ENCODE measurements at places on chromosomes 16 and 17. TPM values are rescaled to one million over a fixed set of nuclear protein-coding genes. Genes with fewer than 3 reads are reported as not detected.

DNA sequence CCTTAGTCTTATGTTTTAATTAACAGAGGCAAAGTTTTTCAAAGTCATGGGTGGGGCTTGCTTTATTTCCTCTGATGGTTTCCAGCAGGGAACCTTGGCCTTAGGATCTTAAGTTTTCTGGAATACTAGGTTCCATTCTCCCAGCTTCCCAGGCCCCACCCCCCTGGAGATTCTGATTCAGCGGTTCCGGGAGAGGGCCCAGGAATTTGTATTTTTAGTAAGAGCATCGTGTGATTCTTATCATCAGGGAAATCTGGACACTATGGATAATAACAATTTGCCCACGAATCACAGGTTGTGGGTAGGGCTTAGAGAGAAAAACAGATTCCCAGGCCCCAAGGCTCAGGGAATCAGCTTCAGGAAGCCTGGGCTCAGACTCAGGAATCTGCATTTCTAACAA, 263.6 kb downstream of the NTN1 start:
- H3K4me1 ChIP-seq = no peaks in the 10 kb centered on the region
- H3K36me3 ChIP-seq = no peaks in the 10 kb centered on the region
- H3K4me3 ChIP-seq = no peak overlapping the region

DNA sequence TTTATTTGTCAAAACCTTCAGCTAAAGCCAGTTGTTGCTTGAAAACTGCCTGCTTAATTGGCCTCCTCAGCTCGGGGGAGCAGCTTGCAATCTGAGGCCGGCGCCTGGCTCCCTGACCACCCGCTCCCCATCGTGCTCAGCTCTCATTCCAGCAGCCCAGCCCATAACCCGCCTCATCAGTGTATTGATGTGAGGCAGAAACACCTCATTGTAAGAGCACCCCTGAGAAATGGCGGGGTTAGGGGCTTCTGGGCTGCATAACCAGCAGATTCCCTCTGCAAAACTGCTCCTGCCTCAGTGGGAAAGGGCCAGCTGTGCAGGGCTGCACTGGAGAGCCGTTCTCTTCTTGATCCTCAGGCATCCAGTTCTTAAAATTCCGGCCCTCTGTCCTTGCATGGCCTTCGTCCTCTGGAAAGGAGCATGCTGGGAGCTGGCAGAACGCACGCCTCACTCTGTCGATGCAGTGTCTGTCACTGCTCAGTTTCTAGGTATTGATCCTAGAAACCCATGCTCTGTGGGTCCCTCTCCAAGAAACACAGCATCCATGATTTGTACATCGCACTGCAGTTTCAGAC, 113.8 kb upstream of the CHMP6 start:
- no peak overlapping the region for H3K27ac ChIP-seq
- no peaks in the 10 kb centered on the region for H3K4me1 ChIP-seq
- no peak overlapping the region for H3K4me3 ChIP-seq
- peak; percentile 51 for DNase-seq

DNA sequence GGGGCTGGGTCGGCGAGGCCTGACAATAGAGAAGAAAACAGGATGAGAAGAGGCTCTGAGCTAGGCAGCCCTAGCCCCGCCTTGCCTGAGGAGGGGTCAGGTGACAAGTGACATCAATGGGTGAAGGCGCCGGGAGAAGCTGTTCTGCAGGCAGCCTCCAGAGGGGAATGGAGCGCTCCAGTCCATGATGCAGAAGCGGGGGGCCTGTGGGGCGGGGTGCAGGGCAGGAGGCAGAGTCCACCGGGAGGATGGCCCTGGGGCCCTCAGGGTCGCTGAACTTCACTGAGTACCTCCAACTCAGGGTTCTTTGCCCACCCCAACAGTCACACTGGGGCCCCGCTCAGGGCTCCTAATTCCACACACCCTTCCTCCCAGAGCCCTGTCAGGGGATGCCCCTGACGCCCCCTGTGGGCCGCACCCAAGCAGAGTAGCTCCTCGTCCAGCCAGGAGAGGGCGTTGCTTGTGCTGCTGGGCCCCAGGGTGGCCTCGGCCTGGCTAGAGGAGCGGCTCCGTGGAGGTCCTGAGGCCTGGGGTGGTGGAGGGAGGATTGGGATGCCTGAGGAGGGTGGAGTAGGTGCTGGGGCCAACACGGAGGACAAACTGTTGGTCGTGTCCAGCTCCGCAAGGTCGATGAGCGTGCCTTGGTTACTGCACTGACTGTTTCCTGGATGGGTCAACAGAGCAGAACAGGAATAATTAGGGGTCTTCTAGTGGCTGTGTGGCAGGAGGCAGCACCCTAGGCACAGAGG, 20.8 kb downstream of the GGA3 start:
- no peaks in the 10 kb centered on the region for H3K4me1 ChIP-seq
- DNase-seq = no peak
- no peak overlapping the region for H3K27ac ChIP-seq
- H3K36me3 ChIP-seq = no peaks in the 10 kb centered on the region

- H3K36me3 ChIP-seq = no peaks in the 10 kb centered on the region
- peak; percentile 34 for DNase-seq
- no peaks in the 10 kb centered on the region for H3K4me1 ChIP-seq
- H3K27ac ChIP-seq = no peak overlapping the region
These were observed 31.1 kb downstream of the ADCY7 start for GRCh38 chr16:50297301-50298074.

- peak overlapping the region; percentile 47 for H3K27ac ChIP-seq
- no peak for DNase-seq
- no peaks in the 10 kb centered on the region for H3K27me3 ChIP-seq
- H3K4me1 ChIP-seq = no peaks in the 10 kb centered on the region
- H3K4me3 ChIP-seq = no peak overlapping the region
These were observed 10.9 kb upstream of the STAT3 start for GRCh38 chr17:42399121-42399520.

TMEM114 gene
- not detected for total RNA-seq

- no peak for DNase-seq
- H3K4me3 ChIP-seq = no peak overlapping the region
- no peak overlapping the region for H3K27ac ChIP-seq
- no peaks in the 10 kb centered on the region for H3K4me1 ChIP-seq
- H3K27me3 ChIP-seq = no peaks in the 10 kb centered on the region
These were observed 253.9 kb downstream of the SEC14L1 start for GRCh38 chr17:77394540-77395295.

GRCh38 chr16:17222871-17223401, 247.8 kb downstream of the XYLT1 start:
- no peaks in the 10 kb centered on the region for H3K36me3 ChIP-seq
- no peaks in the 10 kb centered on the region for H3K4me1 ChIP-seq
- no peak overlapping the region for H3K4me3 ChIP-seq
- no peaks in the 10 kb centered on the region for H3K27me3 ChIP-seq
- DNase-seq = no peak

DNA sequence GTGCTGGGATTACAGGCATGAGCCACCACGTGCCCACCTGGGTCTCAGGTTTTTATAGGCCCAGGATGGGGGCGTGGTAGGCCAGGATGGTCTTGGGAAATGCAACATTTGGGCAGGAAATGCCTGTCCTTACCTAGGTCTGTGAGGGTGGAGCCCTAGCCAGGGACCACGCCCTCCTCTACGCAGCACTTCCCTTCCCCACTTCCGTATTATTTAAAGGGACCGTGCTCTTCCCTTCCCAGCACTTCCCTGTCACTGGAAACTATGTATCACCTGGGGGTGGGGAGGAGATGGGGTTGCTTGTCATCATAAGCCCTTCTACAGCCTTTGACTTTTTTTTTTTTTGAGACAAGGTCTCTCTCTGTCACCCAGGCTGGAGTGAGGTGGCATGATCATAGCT, 238.9 kb upstream of the NLRP1 start:
- H3K4me3 ChIP-seq = no peak overlapping the region
- no peaks in the 10 kb centered on the region for H3K36me3 ChIP-seq
- no peaks in the 10 kb centered on the region for H3K27me3 ChIP-seq

- DNase-seq = no peak
- H3K4me3 ChIP-seq = no peak overlapping the region
- peaks cover 2% of the 10 kb centered on the region for H3K36me3 ChIP-seq
- no peaks in the 10 kb centered on the region for H3K27me3 ChIP-seq
- H3K4me1 ChIP-seq = no peaks in the 10 kb centered on the region
- H3K27ac ChIP-seq = no peak overlapping the region
These were observed 128.6 kb downstream of the CPPED1 start for GRCh38 chr16:12675046-12675445.

DNA sequence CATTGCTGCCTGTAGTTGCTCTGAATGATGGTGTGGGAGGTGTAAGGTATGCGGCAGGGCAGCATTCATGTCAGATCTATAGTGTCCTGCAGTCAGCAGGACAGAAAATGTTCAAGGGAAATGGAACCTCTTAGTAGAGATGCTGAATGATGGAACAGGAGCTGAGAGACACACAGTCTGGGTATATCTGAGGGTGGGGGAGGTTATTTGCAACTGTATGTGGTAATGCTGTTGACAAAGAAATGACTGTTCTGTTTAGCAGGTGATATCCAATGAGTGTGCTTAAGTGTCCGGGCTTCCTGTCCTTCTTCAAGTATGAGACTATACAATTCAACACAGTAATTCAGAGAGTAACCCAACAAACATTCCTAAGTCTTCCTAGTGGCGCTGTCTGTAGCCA, 46.6 kb downstream of the STH start:
- H3K4me1 ChIP-seq = no peaks in the 10 kb centered on the region
- no peaks in the 10 kb centered on the region for H3K27me3 ChIP-seq
- H3K36me3 ChIP-seq = peaks cover 4% of the 10 kb centered on the region
- no peak overlapping the region for H3K27ac ChIP-seq
- no peak overlapping the region for H3K4me3 ChIP-seq

DNA sequence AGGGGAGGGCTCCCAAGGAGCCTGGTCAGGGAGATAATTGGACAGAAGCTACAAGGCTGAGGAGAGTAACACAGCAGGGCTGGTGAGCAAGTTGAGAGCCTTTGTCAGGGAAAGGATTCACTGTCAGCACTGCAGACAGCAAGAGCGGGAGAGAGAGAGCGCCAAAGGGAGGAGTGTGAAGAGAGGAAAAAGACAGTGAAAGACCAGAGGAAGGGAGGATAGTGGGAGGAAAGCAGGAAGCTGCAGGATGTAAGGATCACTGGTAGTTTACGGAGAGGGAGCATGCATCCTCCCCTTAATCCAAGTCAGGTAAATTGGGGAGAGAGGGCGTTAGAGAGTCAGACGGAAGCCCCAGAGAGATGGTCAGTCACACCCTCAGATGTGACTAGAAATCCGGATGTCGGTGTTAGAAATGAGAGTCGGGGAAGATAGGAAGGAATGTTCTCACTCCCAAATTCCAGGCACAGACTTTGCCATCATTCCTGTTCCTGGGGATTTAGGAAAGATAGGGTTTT, 13.8 kb upstream of the SPOP start:
- peaks cover 3% of the 10 kb centered on the region for H3K4me1 ChIP-seq
- H3K36me3 ChIP-seq = no peaks in the 10 kb centered on the region
- no peaks in the 10 kb centered on the region for H3K27me3 ChIP-seq
- peak overlapping the region; percentile 97 for H3K27ac ChIP-seq
- H3K4me3 ChIP-seq = no peak overlapping the region

DNA sequence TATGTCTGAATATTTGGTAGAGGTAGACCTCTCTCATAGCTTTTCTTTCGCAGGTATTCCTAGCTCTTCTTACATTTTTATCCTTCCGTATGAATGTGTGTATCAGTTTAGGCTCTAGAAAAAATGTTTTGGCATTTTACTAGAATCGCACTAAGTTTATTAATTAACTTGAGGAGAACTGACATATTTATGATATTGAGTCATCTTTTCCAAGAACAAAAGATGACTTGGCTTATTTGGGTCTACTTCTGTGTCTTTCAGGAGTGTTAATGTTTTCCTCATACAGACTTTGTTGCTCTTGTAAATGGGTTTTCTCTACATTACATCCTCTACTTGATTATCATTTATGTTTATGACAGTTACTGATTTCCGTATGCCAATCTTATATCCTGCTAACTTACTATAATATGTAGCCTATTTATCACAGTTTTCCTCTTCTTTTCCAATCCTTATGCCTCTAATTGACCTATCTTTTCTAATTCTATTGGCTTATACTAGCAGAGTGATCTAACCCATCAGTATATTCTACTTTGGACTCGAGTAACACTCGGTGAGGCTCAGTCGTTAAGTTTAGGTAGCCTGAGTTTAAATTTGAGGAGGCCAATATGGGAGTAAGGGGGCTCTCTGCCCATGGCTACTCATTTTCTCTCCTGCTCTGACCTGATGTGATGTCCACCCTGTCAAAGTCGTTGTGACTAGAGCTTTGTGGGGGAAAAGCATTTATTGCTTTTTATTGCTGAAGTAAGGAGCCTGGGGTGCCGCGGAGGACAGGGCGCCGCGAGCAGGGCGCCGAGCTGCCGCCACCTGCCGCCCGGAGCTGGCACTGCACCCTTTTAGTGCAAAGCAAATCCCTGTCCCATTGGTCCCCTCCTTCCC, 20.0 kb downstream of the ST6GALNAC1 start:
- H3K27ac ChIP-seq = no peak overlapping the region

DNA sequence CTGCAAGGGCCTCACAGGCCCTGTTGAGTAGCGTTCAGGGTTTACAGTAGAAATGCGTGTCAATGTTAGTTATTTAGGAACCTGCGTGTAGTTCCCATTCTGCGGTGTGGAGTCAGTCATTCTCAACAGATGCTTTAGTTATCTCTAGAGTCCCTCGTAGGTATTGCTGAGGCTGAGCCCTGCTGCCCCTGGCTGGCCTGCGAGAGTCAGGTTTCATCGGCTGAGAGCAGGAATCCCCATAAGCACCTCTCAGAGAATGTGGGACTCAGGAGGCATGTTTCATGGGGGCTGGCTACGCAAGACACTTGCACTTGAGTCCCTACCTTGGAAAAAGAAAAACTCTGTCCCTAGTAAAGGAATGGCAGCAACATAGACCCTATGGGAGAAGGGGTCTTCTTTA, 347.5 kb upstream of the ASIC2 start:
- H3K4me3 ChIP-seq = no peak overlapping the region
- no peak for DNase-seq
- no peaks in the 10 kb centered on the region for H3K36me3 ChIP-seq
- H3K4me1 ChIP-seq = no peaks in the 10 kb centered on the region
- H3K27ac ChIP-seq = no peak overlapping the region
